ENCODE measurements at places on chromosomes 11 and 22.

GRCh38 chr11:35036639-35037038 is 102.3 kb upstream of the CD44 start:
- H3K4me1 ChIP-seq, result no peaks in the 10 kb centered on the region
- DNase-seq, result no peak
- no peaks in the 10 kb centered on the region for H3K27me3 ChIP-seq
- no peak overlapping the region for H3K4me3 ChIP-seq

DNA sequence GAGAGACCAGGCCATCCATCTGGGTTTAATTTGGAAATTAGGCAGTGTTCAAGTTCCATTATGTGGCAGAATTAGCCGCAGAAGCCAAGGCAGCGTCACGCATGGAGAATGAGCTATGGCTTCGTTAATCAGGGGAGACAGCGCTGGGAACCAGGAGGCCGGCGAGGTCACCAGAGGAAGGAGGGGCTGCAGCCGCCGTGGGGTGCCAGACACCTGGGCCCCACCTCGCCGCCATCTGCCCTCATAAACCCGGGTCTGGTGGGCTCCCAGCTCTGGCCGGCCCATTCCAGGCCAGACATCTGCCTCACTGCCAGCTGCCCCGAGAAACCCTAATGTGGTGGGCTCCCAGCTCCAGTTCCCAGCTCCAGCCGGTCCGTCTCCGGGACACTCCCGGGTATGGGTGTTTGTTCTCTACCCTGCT is 676.9 kb downstream of the BRD1 start:
- no peaks in the 10 kb centered on the region for H3K4me1 ChIP-seq
- DNase-seq, result no peak
- no peaks in the 10 kb centered on the region for H3K27me3 ChIP-seq
- H3K36me3 ChIP-seq, result no peaks in the 10 kb centered on the region
- H3K4me3 ChIP-seq, result no peak overlapping the region
- H3K27ac ChIP-seq, result no peak overlapping the region

DNA sequence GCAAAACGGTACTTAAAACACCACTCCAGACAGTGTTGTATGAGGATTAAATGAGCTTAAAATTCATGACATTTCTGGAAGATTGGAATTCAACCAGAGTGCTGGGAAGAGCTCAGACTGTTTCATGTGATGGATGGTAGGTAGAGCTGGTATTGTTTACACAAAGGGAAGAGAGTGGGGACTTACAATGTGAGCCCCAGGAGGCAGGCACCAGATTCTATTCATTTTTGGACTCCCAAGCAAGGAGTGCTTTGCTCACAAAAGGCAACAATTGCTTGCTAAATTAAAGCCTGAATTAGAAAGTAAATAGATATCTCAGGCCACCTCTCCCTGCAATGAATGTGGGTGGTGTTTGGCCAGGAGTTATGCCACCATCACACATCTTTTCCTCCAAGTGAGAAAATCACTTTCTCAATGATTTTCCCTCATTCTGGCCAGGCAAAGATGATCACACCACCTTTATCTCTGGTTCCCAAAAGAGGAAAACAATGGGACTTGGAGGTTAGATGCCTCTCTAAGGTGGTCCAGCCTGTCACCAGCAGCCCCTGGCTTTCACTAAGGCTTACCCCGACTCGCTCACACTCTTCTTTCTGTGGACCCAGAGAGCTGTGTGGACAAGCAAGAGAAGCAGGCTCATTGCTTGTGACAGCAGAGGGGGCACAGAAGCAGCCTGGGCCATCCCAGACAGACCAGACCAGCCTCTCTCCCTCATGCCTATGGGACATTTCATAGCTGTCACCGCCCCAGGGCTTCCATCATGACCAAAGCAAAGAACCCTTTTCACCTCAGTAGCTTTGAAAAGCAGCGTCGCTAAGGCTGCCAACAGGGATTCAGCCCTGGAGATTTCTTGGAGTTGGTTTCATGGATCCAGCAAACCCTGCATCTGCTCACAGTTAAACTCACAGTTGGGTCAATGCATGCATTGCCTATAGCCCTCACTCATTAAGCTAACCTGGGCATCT is 63.5 kb upstream of the DRD2 start:
- no peak for DNase-seq
- no peaks in the 10 kb centered on the region for H3K27me3 ChIP-seq
- no peak overlapping the region for H3K4me3 ChIP-seq
- no peaks in the 10 kb centered on the region for H3K4me1 ChIP-seq
- H3K36me3 ChIP-seq, result no peaks in the 10 kb centered on the region
- H3K27ac ChIP-seq, result no peak overlapping the region

DNA sequence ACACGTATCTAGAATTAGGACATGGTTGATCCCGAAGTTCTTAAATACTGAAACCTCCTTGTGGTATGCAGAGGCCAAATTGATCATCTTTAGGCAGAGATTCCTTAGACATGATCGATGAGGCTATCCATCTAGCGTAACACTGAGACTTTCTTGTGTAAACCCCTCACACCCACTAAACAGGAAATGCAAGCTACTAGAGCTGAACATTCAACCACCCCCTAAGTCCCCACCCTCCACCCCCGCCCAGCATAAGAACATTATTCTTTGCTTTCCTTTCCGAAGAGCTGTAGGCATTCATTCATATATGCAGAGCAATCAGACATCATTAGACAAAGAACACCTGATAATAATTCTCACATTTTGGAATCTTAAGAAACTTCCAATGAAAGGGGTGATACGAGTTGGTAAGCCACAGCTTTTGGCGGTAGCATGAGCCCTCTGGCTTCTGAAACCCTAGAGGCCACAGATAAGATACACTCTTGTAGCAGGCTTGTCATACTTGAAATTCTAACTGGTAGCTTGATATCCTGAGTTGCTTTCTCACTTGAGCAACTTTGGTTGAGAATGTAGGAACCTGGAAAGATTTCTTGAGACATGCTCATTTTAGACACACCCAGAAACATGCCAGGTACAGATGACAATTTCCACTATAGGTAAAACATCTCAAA is 42.2 kb downstream of the FLI1 start:
- no peak for DNase-seq
- H3K4me1 ChIP-seq, result no peaks in the 10 kb centered on the region
- no peaks in the 10 kb centered on the region for H3K27me3 ChIP-seq
- no peak overlapping the region for H3K27ac ChIP-seq
- H3K4me3 ChIP-seq, result no peak overlapping the region

- no peaks in the 10 kb centered on the region for H3K27me3 ChIP-seq
- H3K4me3 ChIP-seq, result no peak overlapping the region
- DNase-seq, result no peak
- no peaks in the 10 kb centered on the region for H3K4me1 ChIP-seq
- no peaks in the 10 kb centered on the region for H3K36me3 ChIP-seq
Observed at GRCh38 chr11:111361874-111362273, 17.2 kb downstream of the POU2AF1 start.

- H3K27ac ChIP-seq, result no peak overlapping the region
- peaks cover 44% of the 10 kb centered on the region for H3K36me3 ChIP-seq
- no peaks in the 10 kb centered on the region for H3K27me3 ChIP-seq
- DNase-seq, result no peak
- no peak overlapping the region for H3K4me3 ChIP-seq
Observed at GRCh38 chr11:65032216-65032615, 5.0 kb downstream of the SNX15 start.

DNA sequence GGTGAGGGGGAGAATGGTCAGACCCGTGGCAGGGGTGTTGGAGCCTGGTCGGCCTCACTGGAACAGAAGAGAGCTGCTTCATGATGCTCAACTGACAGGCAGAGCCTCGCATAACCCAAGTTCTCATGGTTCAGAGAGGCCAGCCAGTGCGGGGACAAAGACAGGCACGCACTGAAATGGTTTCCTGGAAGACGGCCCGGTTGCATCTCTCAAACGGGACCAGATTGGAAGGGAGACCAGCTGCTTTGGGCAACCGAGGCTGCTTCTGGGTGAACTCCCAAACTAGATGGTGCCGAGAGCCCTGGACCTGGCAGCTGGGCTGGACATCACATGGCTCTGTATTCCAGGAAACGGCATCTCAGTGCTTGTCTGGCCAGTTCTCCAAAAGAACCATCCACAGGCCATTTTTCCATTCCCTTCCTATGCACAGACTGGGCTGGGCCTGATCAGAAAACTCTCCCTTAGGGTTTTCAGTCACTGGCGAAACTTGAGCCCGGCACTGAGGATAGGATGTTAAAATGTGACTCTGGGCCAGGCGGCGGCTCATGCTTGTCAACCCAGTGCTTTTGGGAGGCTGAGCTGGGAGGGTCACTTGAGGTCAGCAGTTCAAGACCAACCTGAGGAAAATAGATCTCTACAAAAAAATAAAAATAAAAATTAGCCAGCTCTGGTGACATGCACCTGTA is 80.1 kb upstream of the PRODH start:
- H3K4me1 ChIP-seq, result no peaks in the 10 kb centered on the region
- H3K36me3 ChIP-seq, result no peaks in the 10 kb centered on the region
- H3K27ac ChIP-seq, result no peak overlapping the region
- no peaks in the 10 kb centered on the region for H3K27me3 ChIP-seq
- H3K4me3 ChIP-seq, result no peak overlapping the region

DNA sequence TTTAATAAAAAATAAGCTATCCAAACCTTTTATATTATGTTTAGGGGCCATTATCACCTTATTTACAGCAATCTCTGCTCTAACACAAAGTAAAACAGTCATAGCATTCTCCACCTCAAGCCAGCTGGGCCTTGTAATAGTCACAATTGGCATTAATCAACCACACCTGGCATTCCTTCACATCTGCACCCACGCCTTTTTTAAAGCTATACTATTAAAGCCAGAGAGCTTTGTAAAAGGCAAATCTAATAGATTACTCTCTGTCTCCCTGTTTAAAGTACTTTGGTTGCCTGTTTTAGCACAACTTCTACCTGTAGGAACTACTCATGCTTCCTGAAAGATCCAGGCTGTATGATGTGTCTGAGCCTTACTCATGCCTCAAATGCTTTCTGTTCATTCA is 113.1 kb downstream of the CSNK2A3 start:
- peaks cover 24% of the 10 kb centered on the region for H3K4me1 ChIP-seq
- no peak overlapping the region for H3K4me3 ChIP-seq
- DNase-seq, result no peak

- peak overlapping the region; percentile 15 for H3K27ac ChIP-seq
- H3K36me3 ChIP-seq, result no peaks in the 10 kb centered on the region
- H3K4me1 ChIP-seq, result peaks cover 56% of the 10 kb centered on the region
- H3K4me3 ChIP-seq, result no peak overlapping the region
Observed at GRCh38 chr22:17920145-17920605, 104.2 kb downstream of the MICAL3 start.

DNA sequence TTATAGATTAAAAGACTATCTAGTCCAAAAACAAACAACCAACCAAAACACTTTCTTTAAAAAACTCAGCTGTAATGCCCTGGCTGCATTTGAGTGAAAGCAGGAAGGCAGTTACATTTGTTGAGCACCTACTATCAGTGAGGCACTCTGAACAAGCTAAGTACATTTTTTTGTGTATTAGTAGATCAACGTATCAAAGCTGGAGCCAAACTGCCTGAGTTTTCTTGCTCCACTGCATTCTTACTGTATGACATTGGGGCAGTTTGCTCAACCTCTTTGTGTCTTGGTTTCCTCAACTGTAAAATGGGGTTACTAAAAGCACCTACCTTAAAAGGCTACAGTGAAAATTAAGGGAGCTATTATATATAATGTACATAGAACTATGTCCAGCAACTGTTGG is 22.0 kb downstream of the COA4 start:
- H3K36me3 ChIP-seq, result peaks cover 2% of the 10 kb centered on the region
- H3K4me1 ChIP-seq, result no peaks in the 10 kb centered on the region
- no peak overlapping the region for H3K27ac ChIP-seq
- no peak for DNase-seq
- H3K4me3 ChIP-seq, result no peak overlapping the region

DNA sequence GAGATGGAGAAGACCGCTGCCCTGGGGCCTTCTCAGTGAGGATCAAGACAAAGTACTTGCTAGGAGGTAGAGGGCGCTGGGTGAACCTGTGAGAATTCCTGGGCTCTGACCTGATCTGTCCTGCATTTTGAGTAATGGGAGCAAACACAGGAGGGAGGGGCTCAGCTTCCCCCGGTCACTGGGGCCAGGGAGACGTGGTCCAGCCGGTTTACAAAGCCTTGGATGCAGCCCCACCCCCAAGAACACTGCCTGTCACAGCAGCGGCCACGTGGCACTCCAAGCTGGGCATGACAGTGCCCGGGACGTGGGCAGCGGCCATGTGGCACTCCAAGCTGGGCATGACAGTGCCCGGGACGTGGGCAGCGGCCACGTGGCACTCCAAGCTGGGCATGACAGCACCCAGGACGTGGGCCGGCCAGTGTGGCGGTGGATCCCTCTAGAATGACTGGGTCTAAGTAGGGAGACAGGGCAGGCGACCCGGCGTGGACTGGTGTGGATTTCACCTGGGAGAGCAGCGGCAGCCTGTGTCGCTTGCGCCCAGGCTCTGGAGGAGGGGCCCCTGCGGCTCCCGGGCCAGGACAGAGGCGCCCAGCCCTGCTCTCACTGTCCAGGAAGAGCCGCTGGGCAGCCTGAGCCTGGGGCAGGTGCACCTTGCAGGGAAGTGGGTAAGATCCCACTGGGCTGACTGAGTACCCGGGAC is 2.5 kb upstream of the TTLL8 start:
- H3K27ac ChIP-seq, result no peak overlapping the region
- no peaks in the 10 kb centered on the region for H3K36me3 ChIP-seq
- peaks cover 10% of the 10 kb centered on the region for H3K27me3 ChIP-seq
- no peak for DNase-seq
- H3K4me3 ChIP-seq, result no peak overlapping the region
- H3K4me1 ChIP-seq, result no peaks in the 10 kb centered on the region

- no peak overlapping the region for H3K4me3 ChIP-seq
- no peaks in the 10 kb centered on the region for H3K4me1 ChIP-seq
- no peaks in the 10 kb centered on the region for H3K36me3 ChIP-seq
- H3K27ac ChIP-seq, result no peak overlapping the region
- DNase-seq, result no peak
Observed at GRCh38 chr11:117949062-117949461, 19.9 kb upstream of the TMPRSS13 start.

GRCh38 chr11:118838905-118839553 is 44.7 kb upstream of the CXCR5 start:
- H3K4me1 ChIP-seq, result no peaks in the 10 kb centered on the region
- no peaks in the 10 kb centered on the region for H3K27me3 ChIP-seq
- no peak for DNase-seq
- H3K4me3 ChIP-seq, result no peak overlapping the region
- H3K27ac ChIP-seq, result no peak overlapping the region

DNA sequence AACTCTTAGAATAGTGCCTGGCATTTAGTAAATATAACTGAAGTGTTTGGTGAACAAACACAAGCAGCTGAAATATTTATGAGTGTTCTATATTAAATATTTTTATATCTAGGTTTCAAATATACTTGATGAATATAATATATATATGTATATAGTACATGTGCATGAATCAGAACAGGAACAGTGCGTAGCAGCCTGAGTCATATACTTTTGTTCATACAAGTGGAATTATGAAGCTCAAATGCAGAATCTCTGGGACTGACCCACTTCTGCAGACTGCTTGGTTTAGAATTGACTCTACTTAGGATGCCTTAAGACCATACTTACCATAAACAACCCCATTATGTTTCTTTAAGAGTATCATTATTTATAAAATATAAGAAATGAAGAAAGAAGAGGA is 997.8 kb upstream of the RAG2 start:
- H3K27ac ChIP-seq, result no peak overlapping the region
- no peaks in the 10 kb centered on the region for H3K4me1 ChIP-seq
- DNase-seq, result no peak
- H3K27me3 ChIP-seq, result no peaks in the 10 kb centered on the region
- H3K36me3 ChIP-seq, result no peaks in the 10 kb centered on the region

- no peaks in the 10 kb centered on the region for H3K36me3 ChIP-seq
- peak overlapping the region; percentile 97 for H3K27ac ChIP-seq
- H3K27me3 ChIP-seq, result no peaks in the 10 kb centered on the region
- no peak for DNase-seq
Observed at GRCh38 chr11:47212938-47213337, 1.8 kb upstream of the DDB2 start.
